ENCODE measurements at places on chromosomes 12 and 14. TPM values are rescaled to one million over a fixed set of nuclear protein-coding genes. Genes with fewer than 3 reads are reported as not detected.

Gene CCDC38
- not detected for total RNA-seq

Gene CYP27B1
- 4.3 TPM for total RNA-seq

Gene P2RX2
- not detected for total RNA-seq

Gene ATL1
- total RNA-seq: 4.2 TPM

GRCh38 chr12:2490831-2491230 is 303.9 kb upstream of the FKBP4 start:
- DNase-seq: no peak

DNA sequence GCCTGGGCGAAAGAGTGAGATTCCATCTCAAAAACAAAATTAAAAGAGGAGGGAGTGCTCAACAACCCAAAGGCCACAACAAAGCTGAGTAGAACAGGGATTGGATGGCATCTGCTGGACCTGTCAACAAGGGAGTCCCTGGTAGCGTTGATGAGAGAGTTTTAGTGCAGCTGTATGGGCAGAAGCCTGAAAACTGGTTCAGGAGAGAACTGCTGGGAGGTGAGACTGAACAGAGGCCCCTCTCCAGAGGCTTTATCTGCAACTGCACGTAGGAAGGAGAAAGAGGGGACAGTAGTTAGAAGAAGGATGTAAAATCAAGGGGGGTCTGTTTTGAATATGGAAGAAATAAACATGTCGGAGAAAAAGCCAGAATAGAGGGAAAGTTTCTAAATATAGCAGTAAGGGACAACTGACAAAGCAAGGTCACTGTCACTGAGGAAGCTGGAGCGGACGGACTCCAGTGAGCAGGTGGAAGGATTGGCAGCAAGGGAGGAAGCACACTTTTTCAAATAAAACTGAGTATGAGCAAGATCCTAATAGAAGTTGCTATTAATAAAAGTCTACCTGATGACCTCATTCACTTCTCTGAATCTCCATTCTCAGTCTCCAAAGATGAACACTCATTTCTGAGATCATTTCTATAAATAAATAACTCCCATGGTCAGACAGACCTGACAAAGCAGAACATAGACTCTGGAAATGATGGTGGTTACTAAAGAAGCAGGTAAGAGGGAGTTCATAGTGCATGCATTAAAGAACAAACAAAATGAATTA is 11.8 kb upstream of the ATF1 start:
- DNase-seq: no peak

Gene YY1
- total RNA-seq: 46.4 TPM

DNA sequence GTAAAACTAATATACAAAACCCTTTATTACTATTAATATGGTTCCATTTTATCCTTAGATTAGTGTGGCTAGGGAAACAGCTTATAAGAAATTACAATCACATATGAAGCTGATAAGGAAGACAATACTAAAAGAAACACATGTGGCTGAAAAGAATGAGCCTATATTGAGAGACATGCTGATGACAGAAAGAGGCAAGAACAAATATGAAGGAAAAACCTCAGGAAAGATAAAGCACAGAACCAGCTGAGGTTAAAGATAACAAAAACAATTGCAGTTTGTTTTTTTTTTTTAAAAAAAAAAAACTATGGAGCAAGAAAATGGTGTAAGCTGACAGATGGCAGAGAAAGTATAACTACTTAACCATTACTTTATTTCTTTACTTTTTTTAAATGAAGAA is 69.2 kb upstream of the OSBPL8 start:
- no peak for DNase-seq

Gene LRRC43
- total RNA-seq: 2.5 TPM

Gene MSRB3
- 17.8 TPM for total RNA-seq

DNA sequence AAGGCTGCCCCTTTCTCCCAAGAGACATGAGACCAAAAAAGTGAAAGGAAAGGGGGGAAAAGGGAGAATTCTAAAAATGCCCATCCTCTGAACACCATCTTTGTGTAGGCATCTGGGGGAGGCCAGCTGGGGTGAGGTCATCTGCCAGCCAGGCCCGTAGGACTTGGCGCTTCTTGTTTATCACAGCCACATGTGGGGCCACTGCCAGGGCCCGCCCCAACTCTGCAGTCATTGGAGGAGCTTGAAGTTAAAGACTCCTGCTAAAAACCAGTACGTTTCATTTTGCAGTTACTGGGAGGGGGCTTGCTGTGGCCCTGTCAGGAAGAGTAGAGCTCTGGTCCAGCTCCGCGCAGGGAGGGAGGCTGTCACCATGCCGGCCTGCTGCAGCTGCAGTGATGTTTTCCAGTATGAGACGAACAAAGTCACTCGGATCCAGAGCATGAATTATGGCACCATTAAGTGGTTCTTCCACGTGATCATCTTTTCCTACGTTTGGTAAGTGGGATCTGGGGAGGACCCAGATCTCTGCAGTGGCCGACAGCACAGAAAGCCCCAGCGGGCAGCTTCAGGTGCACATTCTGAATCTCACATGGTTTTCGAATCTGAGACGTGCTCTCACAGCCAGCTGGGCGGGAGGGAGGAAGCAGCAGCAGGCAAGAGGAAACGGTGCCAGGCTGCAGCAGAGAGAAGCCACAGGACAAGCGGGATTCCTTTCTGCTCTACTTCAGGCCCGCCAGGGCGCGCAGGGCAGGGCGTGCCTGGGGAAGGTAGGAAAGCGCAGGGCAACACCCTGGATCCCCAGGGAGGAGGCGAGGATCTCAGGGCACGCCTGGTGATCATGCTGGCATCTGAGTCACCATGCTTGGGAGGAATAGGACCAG is at the start of gene P2RX7:
P2RX7 (plus strand) TSS at position 276 of the 881 bp plus-strand sequence; CDS start at position 371, 95 bp downstream.
- peak; percentile 47 for DNase-seq

DNA sequence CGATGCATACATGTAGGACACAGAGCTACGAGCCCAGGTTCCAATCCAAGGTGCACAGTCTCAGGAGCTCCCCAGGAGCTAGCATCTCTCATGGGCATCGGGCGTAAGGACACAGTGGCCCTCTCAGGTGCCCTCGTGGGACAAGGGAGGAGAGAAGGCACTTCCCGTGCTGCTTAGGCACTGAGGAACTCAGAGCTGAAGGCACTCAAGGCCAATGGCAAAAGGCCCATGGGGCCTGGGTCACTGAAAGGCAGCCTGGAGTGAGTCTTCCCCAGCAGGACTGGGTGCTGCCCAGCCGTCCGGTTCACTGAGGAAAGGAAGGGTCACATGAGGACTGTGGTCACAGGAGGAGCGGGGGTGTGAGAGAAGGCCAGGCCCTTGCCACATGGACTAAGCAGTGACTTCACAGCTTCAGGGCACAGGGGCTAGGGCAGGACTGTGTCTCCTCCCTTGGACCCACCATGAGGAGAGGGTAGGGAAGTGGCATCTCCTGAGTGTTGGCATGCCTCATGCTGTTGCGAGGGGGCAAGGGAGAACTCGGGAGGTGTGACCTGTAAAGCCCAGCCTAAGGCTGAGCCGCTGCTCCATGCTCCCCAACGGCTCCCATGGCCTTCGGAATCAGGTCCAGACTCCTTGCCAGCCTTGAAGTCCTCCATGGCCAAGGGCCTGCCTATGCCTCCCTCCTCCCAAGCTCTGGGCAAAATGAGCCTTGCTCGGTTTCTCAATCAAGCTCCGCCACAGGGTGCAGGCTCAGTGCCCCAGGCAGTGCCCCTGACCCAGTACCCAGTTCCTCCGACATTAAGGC is 51.8 kb downstream of the CHGA start:
- DNase-seq: no peak

Gene RERG
- 1.6 TPM for total RNA-seq

DNA sequence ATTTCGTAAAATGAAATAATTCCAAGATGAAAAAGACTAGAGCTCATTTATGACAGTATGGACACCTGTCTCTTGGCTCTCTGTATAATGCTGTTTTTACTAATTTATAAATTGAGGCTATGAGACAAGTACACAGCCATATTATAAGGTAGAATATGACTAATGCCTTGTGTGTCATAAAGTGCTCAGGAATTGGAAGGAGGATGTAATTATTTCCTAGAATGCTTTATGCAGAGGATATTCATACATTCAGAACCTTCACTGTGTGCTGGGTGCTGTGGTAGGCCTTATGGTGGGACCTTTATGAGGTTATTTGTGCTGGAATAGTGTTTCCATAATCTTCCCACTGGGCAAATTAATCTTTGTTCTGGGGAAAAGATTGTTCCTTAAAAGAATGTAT is 13.3 kb downstream of the PCNX1 start:
- no peak for DNase-seq

Gene NKX2-1
- total RNA-seq: not detected

Gene KLHL33
- 0.08 TPM for total RNA-seq

GRCh38 chr14:72742118-72742837 is 151.6 kb downstream of the DPF3 start:
- DNase-seq: no peak

Gene TEX52
- total RNA-seq: not detected

Gene MMP19
- 0.08 TPM for total RNA-seq

GRCh38 chr12:129096968-129097367 is 243.7 kb downstream of the GLT1D1 start:
- no peak for DNase-seq

GRCh38 chr14:75961662-75962061 is 20.1 kb downstream of the TGFB3 start:
- DNase-seq: no peak

GRCh38 chr12:69225251-69225910 is 14.0 kb upstream of the CPSF6 start:
- DNase-seq: peak; percentile 43

Data from kidney epithelial cell (primary cell).